ENCODE measurements at places on chromosomes 5 and 9.

GRCh38 chr9:5643005-5643624, 14.2 kb downstream of the RIC1 start:
- DNase-seq = no peak

DNA sequence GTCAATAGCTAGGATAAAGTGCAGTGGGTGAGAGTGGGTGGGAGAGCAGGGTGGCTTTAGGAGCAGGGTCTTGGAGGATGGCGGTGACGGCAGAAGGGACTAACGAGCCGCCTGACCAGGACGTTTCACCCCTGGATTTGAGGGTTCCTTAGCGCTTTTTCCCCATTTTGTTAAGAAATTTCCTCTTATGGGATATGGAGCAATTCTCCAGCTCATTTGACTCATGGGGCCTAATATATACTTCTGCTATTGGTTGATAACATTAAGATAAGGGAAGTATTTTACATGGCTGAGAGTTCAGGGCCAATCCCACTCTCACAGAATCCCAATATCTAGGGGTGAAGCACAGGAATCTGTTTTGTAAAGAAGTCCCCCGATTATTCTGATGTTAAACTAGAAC, 17.6 kb downstream of the CD180 start:
- DNase-seq = no peak

- no peak for DNase-seq
Measured at GRCh38 chr9:101427358-101427757, 8.2 kb downstream of the ALDOB start.

- DNase-seq = no peak
Measured at GRCh38 chr9:123597876-123598556, 242.0 kb downstream of the CRB2 start.

DNA sequence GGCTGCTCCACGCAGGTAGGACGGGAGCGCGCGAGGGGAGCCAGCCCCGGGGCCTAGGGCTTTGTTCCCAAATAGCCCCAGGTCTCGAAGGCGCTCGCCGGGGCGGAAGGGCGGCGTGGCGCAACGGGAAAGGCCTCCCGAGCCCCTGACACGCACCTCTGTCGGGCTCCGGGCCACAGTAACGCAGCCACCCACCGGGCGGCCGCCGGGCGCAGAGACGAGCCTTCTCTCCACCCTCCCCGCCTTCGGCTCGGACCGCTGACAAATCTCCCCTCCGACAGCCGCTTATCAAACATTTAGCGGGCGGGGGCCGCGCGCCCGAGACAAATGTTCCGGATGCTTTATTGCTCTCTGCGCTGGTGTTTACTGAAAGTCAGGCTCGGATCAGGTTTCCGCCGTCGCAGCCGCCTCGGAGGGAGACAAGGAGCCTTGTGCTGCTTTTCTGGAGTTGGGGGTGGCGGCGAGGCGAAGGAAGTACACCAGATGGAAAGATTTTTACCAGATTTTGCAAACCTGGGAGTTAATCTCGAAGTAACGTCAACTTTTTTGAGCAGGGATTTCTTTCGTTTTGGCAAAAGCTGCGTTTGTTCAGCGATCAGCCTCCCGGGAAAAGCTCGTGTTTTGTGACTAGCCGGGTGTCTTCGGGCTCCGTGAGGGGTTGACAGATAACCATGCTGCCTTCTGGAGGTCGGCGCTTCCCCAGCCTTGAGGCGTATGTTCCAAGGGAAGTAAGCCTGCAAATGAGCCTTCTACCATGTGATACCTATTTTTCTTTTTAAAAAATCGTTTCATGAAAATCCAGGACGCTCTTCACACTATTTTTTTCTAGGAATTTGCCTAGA, 950 bp downstream of the RGMB start:
- DNase-seq = no peak

- no peak for DNase-seq
Measured at GRCh38 chr5:43627028-43627427, 24.0 kb downstream of the NNT start.

DNA sequence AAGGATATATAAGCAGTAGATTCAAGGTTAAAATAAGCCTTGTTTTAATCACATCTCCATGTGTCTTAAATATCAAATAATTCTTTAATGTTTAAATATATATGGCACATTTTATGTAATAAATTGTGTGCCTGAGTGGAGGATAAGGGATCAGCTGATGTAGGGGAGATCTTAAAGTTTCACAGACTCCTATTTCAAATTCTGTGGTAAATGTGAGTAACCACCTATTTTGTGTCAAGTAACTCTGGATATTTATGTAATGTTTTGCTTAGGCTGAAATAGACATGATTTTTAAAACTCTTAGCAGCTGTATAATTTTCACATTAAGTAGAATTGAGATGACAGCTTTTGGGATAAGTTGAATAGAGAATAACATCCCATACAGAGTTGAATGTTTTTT, 41.3 kb upstream of the ITGA2 start:
- no peak for DNase-seq

GRCh38 chr5:89871906-89872305, 537.6 kb downstream of the CETN3 start:
- DNase-seq = no peak

- DNase-seq = no peak
Measured at GRCh38 chr5:60261732-60262131, 368.2 kb upstream of the PDE4D start.
